IMR-90 (cell line): ENCODE measurements at places on chromosomes 7 and 10. TPM values are rescaled to one million over a fixed set of nuclear protein-coding genes. Genes with fewer than 3 reads are reported as not detected.

GRCh38 chr7:120583899-120584586 lies 273.9 kb downstream of the TSPAN12 start:
- DNase-seq: peak; percentile 59
- H3K36me3 ChIP-seq: no peaks in the 10 kb centered on the region
- no peak overlapping the region for H3K4me3 ChIP-seq
- no peak overlapping the region for H3K27ac ChIP-seq

DNA sequence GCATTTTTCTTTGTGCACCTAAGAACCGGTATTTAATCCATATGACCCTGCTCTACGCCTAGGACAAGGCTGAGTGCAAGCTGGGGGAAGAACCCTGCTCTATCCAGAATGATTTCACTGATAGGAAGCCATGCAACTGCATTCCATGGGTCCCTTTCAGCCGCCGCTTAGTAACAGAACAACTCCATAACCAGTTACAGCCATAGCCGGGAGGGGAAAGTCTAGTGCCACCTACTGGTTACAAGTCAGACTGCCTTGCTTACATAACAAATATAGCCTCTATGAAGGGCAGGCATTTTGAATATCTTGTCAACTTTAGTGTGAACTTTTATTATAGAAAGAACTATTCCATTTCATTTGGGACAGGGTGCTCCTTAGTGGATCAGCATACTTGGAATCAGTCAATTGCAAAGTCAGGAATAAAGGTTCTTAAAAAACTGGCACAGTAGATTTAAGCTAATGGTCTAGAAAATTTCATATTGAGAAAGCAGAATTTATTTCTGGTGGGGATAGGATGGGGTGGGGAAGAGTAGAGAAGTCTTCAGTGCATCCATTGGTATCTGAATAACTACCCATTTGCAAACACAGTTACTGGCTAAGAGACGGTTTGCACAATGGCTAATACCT lies 521.7 kb downstream of the ADRA2A start:
- H3K27me3 ChIP-seq: no peaks in the 10 kb centered on the region
- H3K4me3 ChIP-seq: no peak overlapping the region
- H3K27ac ChIP-seq: no peak overlapping the region
- no peaks in the 10 kb centered on the region for H3K4me1 ChIP-seq
- H3K36me3 ChIP-seq: no peaks in the 10 kb centered on the region

DNA sequence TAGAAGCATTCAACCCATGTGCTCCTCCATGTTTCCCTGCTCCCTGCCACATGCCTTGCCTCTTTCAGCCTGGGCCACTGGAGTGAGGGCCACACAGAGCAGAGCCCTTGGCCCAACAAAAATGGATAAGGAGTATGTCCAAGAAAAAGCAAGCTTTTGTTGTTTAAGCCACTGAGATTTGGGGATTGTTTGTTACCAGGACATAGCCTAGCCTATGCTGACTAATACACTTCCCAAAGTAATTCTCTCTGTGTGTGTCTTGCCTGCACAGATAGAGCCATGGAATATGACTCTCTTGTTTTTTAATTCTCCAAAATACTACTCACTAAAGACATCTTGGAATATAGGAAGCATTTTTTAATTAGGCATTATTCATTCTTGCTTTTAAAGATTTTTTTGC lies 13.5 kb upstream of the ITIH2 start:
- no peaks in the 10 kb centered on the region for H3K36me3 ChIP-seq
- DNase-seq: no peak
- H3K4me3 ChIP-seq: no peak overlapping the region
- H3K27me3 ChIP-seq: no peaks in the 10 kb centered on the region; the same call in 1 of the 2 replicates

DNA sequence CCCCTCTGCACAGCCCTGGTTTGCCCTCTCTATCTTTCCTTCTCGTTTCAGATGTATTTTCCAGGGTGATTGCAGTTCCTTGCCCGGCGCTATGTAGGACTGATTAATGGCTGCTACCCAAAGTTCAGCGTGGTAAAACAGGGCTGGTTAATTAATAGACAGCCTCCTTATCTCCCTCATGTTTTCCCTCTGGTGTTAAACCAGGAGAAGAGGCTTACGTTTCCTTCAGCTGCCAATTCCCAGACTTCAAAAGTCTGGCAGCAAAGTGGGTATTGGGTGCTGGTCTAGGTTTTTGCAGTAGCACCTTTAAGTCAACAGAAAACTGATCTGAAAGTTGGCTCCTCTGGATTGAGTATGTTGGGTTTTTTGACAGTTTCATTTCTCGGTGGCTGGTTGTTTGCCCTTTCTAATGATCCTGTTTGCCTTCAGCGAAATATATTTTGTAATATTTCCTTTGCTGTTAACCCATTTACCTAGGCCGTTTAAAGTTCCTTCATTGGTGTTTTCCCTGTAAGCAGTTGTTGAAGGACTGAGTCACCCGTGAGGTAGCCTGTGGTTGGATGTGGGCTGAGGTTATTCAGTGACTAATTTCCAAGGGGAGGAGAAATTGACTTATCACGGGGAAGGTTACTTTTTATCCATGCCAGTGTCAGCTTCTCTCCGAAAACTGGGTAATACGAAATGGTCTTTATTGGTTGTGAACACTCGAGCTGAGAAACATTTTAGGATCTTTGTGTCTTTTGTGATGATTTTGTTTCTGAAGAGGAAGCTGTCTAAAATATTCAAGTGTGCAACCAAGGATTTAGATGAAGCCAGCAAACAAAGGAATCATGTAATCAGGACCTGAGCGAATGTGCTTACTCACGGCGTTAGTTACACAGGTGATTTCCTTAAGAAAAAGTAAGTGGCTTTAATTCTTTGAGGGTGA lies 257.2 kb downstream of the KIAA1217 start:
- H3K4me1 ChIP-seq: peaks cover 23% of the 10 kb centered on the region
- no peaks in the 10 kb centered on the region; the same call in 1 of the 2 replicates for H3K36me3 ChIP-seq
- DNase-seq: peak; percentile 96
- H3K27ac ChIP-seq: peak overlapping the region; percentile 72
- H3K27me3 ChIP-seq: no peaks in the 10 kb centered on the region

- peak; percentile 84 for DNase-seq
- peak within 1 kb of the TSS; percentile 68 for H3K4me3 ChIP-seq
- peaks cover 20% of the 10 kb centered on the region for H3K36me3 ChIP-seq
Measured at GRCh38 chr10:102064868-102065560, at the start of gene HPS6. Gene HPS6 (plus strand): TSS chr10:102065349. CDS start chr10:102065475, 126 bp downstream.

GRCh38 chr10:22875581-22875980 lies 52.3 kb upstream of the ARMC3 start:
- H3K27me3 ChIP-seq: no peaks in the 10 kb centered on the region; the same call in none of the 2 replicates
- no peaks in the 10 kb centered on the region for H3K36me3 ChIP-seq
- no peaks in the 10 kb centered on the region for H3K4me1 ChIP-seq
- no peak for DNase-seq

GRCh38 chr7:139937715-139938114 lies 108.7 kb downstream of the TBXAS1 start:
- peaks cover 5% of the 10 kb centered on the region; the same call in 1 of the 2 replicates for H3K36me3 ChIP-seq
- H3K4me3 ChIP-seq: no peak overlapping the region
- no peaks in the 10 kb centered on the region for H3K27me3 ChIP-seq
- no peak for DNase-seq
- H3K27ac ChIP-seq: no peak overlapping the region
- peaks cover 7% of the 10 kb centered on the region for H3K4me1 ChIP-seq

GRCh38 chr7:155798673-155799439 lies 13.4 kb downstream of the SHH start:
- H3K4me3 ChIP-seq: no peak overlapping the region
- no peaks in the 10 kb centered on the region for H3K36me3 ChIP-seq
- no peak for DNase-seq
- H3K27me3 ChIP-seq: peaks cover 52% of the 10 kb centered on the region
- no peak overlapping the region for H3K27ac ChIP-seq
- H3K4me1 ChIP-seq: peaks cover 7% of the 10 kb centered on the region; the same call in 1 of the 2 replicates

- peaks cover 5% of the 10 kb centered on the region for H3K4me1 ChIP-seq
- H3K4me3 ChIP-seq: peak overlapping the region; percentile 32
- peak overlapping the region; percentile 85 for H3K27ac ChIP-seq
- peak; percentile 86 for DNase-seq
Measured at GRCh38 chr10:14010101-14010558, 320.6 kb downstream of the FRMD4A start.

- H3K36me3 ChIP-seq: no peaks in the 10 kb centered on the region
- H3K4me1 ChIP-seq: peaks cover 11% of the 10 kb centered on the region
- DNase-seq: peak; percentile 76
- H3K4me3 ChIP-seq: no peak overlapping the region
Measured at GRCh38 chr7:32164341-32164996, 94.3 kb upstream of the PDE1C start.

DNA sequence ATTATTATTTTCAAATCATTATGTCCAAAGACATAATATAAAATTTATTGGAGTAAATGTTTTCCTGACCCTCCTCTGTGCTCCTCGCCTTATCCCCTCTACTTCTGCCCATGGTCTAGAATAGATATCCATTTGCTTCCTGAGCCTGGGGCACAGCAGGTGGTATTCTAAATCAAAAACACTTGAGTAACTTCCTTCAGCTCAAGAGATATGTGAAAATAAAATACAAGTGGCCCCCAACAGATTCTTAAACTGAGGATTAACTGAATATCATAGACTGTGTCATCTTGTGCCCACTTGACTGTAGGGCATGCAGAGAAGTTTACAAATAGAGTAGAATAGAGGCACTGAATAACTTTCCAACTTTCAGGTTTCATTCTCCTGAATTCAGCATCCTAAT lies 59.1 kb downstream of the HGF start:
- no peaks in the 10 kb centered on the region; the same call in none of the 2 replicates for H3K4me1 ChIP-seq
- DNase-seq: no peak
- H3K4me3 ChIP-seq: no peak overlapping the region
- no peak overlapping the region for H3K27ac ChIP-seq
- no peaks in the 10 kb centered on the region for H3K27me3 ChIP-seq
- peaks cover 28% of the 10 kb centered on the region for H3K36me3 ChIP-seq

DNA sequence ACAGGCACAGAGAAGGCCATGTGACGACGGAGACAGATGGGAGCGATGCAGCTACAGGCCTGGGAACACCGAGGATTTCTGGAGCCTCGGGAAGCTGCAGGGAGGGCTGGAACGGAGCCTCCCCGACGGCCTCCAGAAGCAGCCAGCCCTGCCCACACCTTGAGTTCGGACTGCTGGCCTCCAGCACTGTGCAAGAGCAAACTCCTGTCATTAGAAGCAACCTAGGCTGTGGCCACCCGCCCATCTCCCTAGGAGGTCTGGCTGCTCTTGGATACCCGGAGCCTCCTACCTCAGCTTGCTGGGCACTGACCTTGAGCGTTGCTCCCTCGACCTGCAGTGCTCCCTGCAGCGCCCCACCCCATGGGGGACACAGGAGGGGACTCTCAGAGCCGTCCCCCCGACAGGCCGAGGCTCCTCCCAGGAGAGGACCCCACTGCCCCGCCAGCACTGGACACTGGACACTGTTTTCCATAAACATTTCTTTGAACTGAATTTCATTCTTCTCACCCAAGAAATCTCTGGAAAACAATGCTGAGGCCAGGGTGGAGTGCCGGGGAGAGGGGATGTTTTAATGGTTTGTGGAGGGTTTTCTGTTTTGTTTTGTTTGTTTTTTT lies 22.5 kb upstream of the TNRC18 start:
- H3K27ac ChIP-seq: no peak overlapping the region
- peaks cover 1% of the 10 kb centered on the region; the same call in 1 of the 2 replicates for H3K4me1 ChIP-seq
- no peak for DNase-seq
- no peak overlapping the region for H3K4me3 ChIP-seq

DNA sequence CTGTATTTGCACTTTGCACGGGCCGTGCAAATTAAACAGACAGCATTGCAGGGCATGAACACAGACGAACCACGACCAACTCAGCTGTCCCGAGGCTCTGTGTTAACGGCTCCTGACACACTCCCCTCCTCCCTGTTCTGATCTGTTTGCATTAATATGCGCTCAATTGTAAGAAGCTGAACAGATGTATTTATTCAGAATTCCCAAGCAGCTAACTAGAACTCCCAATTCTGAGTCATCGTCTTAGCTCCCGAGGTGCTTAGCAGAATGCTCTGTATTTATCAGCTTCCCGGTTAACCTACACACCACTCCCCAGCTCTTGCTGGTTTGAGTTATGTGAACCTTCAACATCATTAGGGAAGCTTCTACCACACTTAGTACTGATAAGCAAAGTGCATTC lies 286.4 kb downstream of the PTPRN2 start:
- no peak overlapping the region for H3K4me3 ChIP-seq
- no peak overlapping the region for H3K27ac ChIP-seq

DNA sequence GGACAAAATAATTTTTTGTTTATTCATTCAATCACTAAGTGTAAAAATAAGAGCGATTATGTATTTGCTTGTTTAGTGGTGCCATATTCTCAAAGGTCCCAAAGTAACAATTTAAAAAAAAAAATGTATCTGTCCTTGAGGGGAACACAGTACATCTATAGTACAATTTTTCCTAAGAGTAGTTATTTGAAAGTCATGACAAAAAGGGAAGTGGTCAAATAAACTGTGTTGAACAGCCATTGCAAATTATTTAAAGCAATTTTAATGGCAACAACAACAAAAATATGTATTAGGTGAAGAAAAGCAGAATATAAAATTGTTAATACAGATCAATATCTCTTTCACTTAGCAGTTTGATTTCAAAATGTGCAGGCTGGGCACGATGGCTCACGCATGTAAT lies 943.5 kb downstream of the CNTNAP2 start:
- no peak overlapping the region for H3K27ac ChIP-seq
- no peaks in the 10 kb centered on the region for H3K4me1 ChIP-seq
- no peaks in the 10 kb centered on the region for H3K27me3 ChIP-seq
- no peaks in the 10 kb centered on the region for H3K36me3 ChIP-seq

- DNase-seq: no peak
- H3K4me3 ChIP-seq: no peak overlapping the region
- H3K4me1 ChIP-seq: peaks cover 12% of the 10 kb centered on the region
Measured at GRCh38 chr10:60845038-60845437, 66.8 kb downstream of the CDK1 start.

- H3K4me3 ChIP-seq: no peak overlapping the region
- no peaks in the 10 kb centered on the region for H3K36me3 ChIP-seq
- DNase-seq: peak; percentile 27
- no peaks in the 10 kb centered on the region for H3K27me3 ChIP-seq
- no peak overlapping the region for H3K27ac ChIP-seq
Measured at GRCh38 chr10:22854935-22855421, 72.9 kb upstream of the ARMC3 start.

DNA sequence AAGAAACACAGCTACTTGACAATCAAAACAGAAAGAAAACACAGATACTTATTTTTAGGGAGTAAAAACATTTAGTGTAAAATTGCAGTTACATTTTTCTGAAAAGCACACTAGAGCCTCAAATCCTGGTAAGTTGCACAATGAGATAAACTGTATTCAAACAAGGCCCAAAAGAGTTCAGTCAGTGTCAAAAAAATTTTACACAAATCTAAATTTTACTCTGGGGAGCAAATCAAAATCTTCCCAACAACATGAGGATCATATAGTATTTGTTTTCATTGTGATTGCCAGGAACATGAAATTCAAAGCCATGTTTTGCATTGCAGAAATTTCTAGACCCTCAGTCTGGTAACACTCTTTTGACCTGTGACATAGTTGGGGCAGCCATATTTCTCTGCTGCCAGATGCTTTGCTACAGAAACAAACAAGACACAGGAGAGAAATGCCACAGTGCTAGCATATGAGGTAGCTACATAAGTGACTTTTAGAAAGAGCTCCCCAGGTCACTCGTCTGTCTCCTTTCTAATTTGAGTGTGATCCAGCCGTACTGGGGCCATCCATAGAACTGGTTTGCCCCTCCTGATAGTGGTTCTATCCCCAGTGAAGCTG lies 49.6 kb downstream of the PDE1C start:
- peaks cover 16% of the 10 kb centered on the region for H3K4me1 ChIP-seq
- DNase-seq: peak; percentile 45
- H3K27ac ChIP-seq: peak overlapping the region; percentile 94; the same call in 1 of the 2 replicates
- H3K36me3 ChIP-seq: 0 out of 2 replicates have a peak, but pooled peaks cover 1% of the 10 kb centered on the region
- H3K27me3 ChIP-seq: no peaks in the 10 kb centered on the region

Gene IL6
- 45.2 and 50.8 TPM in 2 replicates for polyA plus RNA-seq

Gene TCAF2
- polyA plus RNA-seq: 2.8 and 3.0 TPM in 2 replicates

Gene ZNF212
- 4.8 and 5.1 TPM in 2 replicates for polyA plus RNA-seq

Gene CALML5
- not detected in 2 replicates for polyA plus RNA-seq

Gene GRB10
- polyA plus RNA-seq: 5.1 and 6.3 TPM in 2 replicates

Gene TRIL
- polyA plus RNA-seq: 0.04 and 0.09 TPM in 2 replicates

Gene IDE
- 6.9 and 9.3 TPM in 2 replicates for polyA plus RNA-seq

Gene SFMBT2
- 0.53 and 0.70 TPM in 2 replicates for polyA plus RNA-seq

Gene IFIT5
- 3.9 and 5.2 TPM in 2 replicates for polyA plus RNA-seq

Gene CNNM1
- 0.32 and 0.39 TPM in 2 replicates for polyA plus RNA-seq
